Immature natural killer cell (primary cell): ENCODE measurements at places on chromosomes 7 and 10. TPM values are rescaled to one million over a fixed set of nuclear protein-coding genes. Genes with fewer than 3 reads are reported as not detected.

The FLNC gene
- polyA plus RNA-seq = not detected

GRCh38 chr7:35670856-35671569 is 23.9 kb downstream of the HERPUD2 start:
- no peak for DNase-seq

DNA sequence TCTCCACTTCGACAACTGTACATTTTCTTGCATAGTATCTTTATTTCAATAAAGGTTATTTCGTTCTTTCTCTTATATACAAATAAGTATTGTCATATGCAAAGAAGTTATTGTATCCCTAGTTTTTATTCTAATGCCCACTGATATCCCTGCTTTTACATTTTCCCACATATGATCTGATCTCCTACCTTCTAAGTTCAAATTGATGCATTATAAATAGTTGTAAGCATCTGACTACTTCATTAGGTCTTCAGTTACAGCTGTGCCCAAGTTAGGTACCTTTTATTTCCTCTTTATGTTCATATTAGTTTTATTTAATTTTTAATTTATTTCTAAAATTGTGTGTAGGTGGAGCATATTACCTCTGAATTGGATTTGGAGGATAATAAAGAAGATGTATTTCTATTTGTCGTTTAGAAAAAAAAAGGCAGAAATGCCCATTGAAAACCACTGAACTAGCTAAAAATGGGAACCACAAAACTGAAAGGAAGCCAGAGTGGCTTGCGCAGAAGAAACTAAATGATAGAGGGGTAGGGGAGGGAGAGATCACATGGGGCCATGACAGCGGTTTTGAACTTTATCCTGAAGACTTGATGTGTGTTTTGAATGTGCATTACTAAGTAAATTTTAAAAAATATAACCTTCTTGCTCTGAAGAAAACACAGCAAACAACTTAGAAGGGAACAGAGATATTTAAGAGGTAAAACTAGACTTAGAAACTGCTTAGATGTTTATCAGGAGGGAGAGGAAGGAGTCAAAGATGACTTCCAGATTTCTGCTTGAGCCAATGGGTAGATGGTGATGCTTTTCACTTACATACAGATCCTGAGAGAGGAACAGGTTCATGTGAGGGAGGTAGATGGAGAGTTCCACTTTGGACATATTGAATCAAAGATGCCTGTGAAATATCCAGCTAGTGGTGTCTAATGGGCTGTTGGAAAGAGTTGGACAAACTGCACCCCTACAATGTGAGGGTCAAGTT is 9.3 kb upstream of the ZC3HAV1L start:
- DNase-seq = peak; percentile 19

DNA sequence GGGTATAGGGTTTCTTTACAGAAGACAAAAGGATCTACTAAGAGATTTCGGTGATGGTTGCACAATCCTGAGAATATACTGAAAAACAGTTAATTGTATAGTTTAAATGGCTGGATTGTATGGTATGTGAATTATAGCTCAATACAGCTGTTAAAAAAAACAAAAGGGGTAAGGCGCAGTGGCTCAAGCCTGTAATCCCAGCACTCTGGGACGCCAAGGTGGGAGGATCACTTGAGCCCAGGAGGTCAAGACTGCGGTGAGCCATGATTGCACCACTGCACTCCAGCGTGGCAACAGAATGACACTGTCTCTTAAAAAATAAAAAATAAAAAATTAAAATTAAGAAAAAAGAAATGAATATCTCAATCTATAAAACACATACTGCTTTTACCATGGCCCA is 18.5 kb downstream of the ESYT2 start:
- no peak for DNase-seq

The NUTM2B gene
- polyA plus RNA-seq = 0.09 TPM

DNA sequence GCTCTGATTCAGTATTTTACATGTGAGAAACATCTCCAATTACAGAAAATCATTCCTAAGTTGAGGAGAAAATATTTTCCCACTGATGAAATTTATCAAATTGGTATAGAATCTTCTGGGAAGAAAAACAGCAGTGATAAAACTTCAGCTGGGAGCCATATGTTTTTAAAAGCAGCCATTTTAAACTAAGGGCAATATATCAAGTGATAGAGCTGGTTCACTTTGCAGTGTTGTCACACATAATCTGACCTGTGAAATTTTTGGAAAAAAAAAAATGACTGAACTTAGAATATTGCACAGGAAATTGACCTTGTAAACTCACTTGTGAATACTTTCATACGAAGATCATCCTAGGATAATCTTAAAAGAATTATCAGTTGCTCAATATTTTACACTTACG is 10.5 kb upstream of the EZH2 start:
- no peak for DNase-seq

- no peak for DNase-seq
Observed at GRCh38 chr10:88721392-88721791, 15.3 kb downstream of the LIPK start.

The SMO gene
- polyA plus RNA-seq = not detected

DNA sequence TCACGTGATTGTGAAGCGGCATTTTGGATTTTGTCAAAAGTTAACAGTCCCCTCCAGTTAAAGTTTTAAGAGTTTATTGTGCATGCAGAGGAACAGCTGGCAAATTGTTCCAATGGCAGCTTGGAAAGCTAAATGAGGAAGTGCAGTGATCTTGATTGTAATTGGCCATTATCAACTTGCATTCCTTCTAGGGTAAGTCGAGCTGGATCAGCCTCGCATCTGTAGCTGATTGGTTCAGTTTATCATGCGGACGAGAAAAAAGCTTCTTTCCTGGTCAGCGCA is 566 bp downstream of the ZNF789 start:
- peak; percentile 14 for DNase-seq

- no peak for DNase-seq
Observed at GRCh38 chr7:6273917-6274630, 1.6 kb upstream of the CYTH3 start.

- peak; percentile 79 for DNase-seq
Observed at GRCh38 chr10:124619195-124619594, 125.0 kb downstream of the FAM53B start.

DNA sequence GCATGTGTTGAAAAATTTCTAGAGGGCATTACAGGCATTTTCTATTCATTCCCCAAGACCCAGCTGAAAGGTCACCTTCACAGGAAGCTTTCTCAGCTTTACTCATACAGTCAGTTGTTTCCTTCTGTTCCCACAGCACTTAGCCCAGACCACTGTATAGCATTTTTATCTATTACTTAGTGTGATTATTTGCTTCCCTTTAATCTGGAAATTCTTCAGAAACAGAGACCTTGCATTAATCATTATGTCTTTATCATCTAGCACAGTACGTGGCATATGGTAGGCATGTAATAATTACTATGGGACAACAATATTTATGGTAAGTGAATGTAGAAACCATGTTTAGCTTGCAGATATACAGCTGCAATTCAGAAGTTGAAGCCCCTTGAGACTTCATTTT is 38.2 kb upstream of the CDK6 start:
- DNase-seq = no peak

The WEE2 gene
- not detected for polyA plus RNA-seq

The FAM25C gene
- polyA plus RNA-seq = not detected

GRCh38 chr10:102745157-102745556 is 1.4 kb downstream of the WBP1L start:
- DNase-seq = no peak

GRCh38 chr7:124388751-124389150 is 355.9 kb upstream of the TMEM229A start:
- DNase-seq = no peak

DNA sequence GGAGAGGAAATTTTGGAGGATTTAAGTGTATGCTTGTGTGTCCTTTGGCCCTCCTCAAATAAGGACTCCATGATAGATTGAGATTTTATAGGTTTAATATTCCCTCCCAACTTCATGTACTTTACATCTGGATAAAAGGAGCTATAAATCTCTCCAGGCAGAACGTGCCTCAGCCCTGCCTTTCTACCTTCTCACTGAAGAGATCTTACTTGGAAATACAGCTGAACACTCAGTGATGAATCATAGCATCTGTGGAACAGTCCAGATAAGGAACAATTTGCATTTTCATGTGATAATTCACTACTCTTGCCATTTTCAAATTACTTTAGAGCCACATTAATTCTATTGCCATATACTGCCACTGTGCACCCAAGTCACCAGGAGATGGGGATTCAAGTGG is 364.6 kb upstream of the PODXL start:
- no peak for DNase-seq

The SLC26A5 gene
- polyA plus RNA-seq = not detected

The TACC2 gene
- not detected for polyA plus RNA-seq

DNA sequence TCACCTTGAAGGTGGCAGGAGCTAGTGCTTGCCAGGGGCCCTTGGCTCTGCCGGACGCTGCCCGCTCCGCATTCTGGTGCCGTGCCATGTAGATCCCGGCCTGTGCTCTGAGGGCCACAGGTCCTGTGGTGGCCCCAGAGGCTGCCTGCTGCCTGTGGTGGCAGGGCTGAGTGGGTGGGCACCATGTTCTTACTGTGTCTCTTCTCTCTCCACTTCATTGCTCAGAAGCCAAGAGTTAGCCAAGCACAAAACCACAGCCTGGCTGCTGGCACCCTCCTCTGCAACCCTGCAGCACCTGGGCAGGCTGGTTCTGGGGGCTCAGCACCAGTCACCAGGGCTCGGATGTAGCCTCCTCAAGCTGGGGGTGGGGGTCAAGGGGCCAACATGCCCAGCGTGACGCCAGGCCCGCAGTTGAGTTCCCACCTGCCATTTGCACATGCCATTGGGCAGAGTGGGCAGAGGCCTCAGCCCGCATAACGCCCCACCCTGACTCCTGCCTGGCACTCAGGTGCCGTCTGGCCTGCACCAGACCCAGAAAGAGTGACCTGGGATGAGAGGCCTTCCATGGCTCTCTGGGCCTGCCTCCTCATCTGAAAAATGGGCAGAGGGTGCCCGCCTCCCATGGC is 16.3 kb downstream of the ZMIZ1 start:
- DNase-seq = no peak

DNA sequence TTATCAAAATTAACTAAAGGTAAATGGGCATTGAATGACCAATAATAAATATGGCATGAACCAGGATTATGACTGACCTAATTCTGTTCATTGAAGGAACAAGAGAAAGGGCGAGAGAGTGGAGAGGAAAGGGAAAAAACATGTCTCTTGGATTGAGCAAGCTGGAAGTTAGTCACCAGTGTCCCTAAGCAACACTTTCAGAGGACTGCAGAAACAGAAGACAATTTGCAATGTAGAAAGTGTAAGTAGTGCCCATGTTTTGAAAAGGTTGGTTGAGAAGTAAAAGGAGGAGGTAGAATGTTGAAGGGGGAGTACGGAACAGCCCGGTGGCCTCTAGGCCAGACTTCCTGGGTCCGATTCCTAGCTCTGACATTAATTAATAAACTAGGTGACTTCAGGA is 94.6 kb downstream of the FAS start:
- DNase-seq = no peak

The SPDYE16 gene
- polyA plus RNA-seq = 0.18 TPM

GRCh38 chr10:83182076-83182475 is 957.2 kb upstream of the GHITM start:
- DNase-seq = no peak

The SORCS1 gene
- polyA plus RNA-seq = not detected

- no peak for DNase-seq
Observed at GRCh38 chr7:148849393-148850098, 34.5 kb downstream of the EZH2 start.

The ACHE gene
- not detected for polyA plus RNA-seq

The CALML3 gene
- not detected for polyA plus RNA-seq

GRCh38 chr10:118725886-118726500 is 28.8 kb downstream of the CACUL1 start:
- DNase-seq = no peak

The SMKR1 gene
- 18.1 TPM for polyA plus RNA-seq

- DNase-seq = no peak
Observed at GRCh38 chr10:130834170-130834569, 477.4 kb downstream of the TCERG1L start.

GRCh38 chr10:95265572-95265971 is 25.2 kb downstream of the PDLIM1 start:
- no peak for DNase-seq

GRCh38 chr10:102949916-102950315 is 31.8 kb downstream of the CNNM2 start:
- no peak for DNase-seq

DNA sequence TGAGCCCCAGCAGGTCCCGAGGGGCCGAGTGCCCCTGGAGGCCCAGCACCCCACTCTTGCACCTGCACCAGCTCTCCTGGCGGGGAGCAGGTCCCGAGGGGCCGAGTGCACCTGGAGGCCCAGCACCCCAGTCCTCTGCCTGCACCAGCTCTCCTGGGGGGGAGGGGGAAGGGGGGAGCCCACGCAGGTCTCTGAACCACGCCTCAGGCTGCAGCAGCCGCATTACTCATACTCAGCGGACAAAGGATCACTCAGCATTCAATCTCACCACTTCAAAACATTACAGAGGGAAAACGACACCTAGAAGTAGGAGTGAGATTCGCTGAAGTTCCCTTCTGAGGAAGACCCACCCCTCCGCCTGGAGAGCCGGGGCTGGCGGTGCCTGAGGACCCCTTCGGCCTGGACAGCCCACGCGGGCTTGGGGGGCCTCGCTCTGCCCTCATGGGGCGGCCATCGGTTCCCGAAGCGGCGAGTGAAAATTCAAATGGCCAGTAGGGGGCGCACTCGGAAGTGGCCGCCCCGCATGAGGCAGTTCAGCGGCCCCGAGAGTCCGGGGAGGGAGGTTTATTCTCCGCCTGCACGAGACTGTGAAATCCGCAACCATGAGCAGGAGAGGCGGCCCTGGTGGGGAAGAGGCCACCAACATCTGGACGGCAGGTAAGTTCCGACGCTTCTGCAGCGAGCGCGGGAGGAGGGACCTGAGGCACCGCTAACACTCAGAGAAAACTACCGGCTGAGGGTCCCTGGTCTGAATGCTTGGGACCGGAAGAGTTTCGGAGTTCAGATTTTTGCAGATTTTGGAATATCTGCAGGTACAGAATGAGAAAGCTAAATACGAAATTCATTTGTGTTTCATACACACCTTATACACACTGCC is 1.1 kb upstream of the GPER1 start:
- DNase-seq = peak; percentile 64

- no peak for DNase-seq
Observed at GRCh38 chr10:51302316-51302715, 228.0 kb downstream of the PRKG1 start.

The SFTPA1 gene
- not detected for polyA plus RNA-seq

The PROSER2 gene
- polyA plus RNA-seq = not detected

- DNase-seq = no peak
Observed at GRCh38 chr10:103688491-103688890, 166.9 kb downstream of the SH3PXD2A start.
